ENCODE measurements at places on chromosomes 5 and 9. TPM values are rescaled to one million over a fixed set of nuclear protein-coding genes. Genes with fewer than 3 reads are reported as not detected.

WDR31 gene
- 0.39 TPM for total RNA-seq

KIF4B gene
- total RNA-seq: not detected

RXRA gene
- total RNA-seq: 5.1 TPM

DNA sequence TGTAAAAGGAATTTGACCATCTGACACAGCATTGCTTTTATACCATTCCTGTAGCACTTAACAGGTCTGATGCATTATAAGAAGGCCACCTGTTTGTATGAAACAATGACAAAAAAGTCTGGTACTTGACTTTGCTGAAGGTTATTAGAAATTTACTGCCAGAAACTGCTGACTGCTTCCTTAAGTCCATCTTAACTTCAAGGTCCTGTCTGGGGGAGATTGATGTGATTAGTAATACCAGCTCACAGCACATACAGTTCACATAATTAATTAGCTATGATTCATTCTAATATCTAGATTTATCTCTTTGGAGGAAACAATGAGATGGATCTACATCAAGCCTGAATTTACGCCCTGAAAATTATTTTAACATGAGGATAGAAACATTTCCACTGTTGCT lies 49.6 kb upstream of the TEK start:
- DNase-seq: no peak

DNA sequence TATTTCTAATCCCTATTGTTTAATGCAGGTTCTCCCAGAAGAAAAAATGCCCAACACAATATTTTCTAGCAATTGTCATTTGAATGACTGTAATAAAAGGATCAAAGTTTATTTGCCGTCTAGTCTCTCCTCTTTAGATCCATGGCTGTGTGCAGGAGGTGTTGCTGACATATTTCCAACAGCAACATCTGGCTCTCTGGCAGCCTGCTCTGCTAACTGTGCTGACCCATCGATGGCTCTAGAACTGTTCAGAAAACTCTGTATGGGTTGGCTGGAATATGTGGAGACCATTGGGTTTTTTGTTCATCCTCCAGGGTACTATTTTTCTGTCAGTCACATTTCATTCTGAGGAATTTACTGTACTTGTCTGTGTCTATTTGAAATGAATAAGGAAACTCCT lies 202.0 kb upstream of the SLC27A6 start:
- DNase-seq: no peak

GRCh38 chr5:135048286-135048685 lies 14.3 kb upstream of the PITX1 start:
- DNase-seq: no peak

Measured in RPMI7951 (cell line).